ENCODE measurements at places on chromosomes 7 and 10. TPM values are rescaled to one million over a fixed set of nuclear protein-coding genes. Genes with fewer than 3 reads are reported as not detected.

The A1CF gene
- total RNA-seq, result not detected

DNA sequence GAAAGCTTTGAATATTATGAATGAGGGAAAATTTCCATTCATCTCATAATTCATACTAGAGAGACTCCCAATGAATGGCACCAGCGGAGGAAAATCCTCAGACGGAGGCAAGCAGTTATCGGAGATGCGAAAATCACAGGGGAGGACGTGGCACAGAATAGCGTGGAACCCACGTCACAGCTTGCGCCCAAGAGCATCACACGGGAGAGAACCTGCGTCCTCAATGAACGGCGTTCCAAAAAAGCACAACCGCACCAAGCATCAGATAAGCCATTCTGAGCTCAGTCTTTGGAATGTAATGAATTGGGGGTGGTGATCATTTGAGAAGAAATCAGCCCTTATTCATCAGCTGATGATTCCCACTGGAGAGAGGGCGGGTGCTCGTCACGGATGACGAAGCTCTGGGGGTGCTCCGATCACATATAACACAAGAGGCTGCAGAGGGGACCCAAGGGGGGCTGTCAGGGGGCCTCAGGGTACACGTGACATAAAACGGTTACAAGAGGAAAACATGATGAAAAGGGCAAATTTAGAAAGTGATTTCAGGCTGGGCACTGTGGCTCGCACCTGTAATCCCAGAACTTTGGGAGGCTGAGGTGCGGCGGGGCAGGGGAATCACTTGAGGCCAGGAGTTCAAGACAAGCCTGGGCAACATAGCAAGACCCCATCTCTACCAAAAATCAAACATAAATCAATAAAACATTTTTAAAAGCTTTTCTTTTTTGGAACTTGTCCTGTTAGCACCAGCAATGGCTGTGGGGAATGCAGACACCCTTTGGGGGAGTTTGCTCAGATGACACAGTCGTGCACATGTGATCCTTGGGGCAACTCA, 33.8 kb upstream of the FIS1 start:
- no peak for DNase-seq

The SPDYE5 gene
- not detected for total RNA-seq

DNA sequence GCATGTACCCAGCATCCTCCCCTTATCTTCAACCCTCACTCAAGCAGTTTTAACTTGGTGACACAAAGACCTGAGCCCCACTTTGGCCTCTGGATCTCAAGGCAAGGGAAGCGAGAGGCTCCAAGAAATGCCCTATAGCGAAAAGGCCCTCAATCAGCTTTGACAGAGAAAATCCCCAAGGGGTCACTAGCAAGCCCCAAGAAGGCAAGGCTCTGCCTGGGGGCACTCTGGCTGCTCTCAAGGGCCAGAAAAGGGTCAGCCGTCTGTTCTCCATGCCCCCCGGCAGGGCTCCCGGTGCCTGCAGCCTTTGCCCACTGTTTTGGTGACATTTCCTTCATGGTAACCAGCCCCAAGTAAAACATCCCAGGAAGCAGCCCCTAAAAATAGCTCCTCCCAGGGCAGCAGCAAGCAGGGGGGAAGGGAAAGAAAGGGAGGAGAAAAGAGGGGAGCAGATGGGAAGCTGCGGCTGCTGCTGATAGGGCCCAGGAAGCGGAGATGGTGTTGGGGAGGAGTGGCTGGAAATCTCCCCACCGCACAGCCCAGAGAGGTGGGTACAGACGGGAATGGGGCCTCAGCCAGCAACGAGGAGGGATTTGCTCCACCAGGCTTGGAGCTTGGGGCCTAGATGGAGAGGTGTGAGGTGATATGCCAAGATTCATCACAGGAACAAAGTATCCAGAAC, 7.1 kb downstream of the CAMK2G start:
- no peak for DNase-seq

DNA sequence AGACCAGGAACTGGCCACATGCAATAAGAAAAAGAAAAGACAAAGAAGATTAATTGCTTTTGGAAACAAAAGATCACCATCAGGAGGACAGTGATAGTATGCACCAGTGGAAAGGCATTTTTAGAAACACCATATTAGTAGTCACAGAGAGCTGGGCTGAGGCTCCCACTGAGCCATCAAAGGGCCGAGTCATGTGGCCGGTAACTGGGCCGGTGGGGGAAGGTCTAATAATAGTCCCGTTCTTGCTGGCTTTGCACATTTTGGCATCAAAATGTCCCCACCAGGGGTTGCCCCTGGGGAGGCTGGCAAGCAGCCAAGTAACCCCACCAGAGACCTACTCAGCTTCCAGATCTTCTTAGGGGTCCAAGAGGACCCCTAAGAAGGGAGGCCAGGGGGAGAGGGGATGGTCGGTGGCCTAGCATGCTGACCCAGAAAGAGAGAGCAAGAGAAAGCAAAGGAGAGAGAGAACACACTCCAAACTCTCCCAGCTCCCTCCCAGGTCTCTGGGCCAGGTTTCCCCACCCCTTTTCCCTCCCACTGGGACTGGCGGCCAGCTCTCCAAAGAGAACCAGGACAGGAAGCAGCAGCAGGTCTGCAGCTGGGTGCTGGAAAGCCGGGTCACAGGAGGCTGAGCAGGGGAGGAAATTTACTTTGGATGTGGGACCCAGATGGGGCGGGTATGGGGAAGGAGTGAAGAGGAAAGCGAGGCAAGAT, 70.2 kb upstream of the FGFR2 start:
- no peak for DNase-seq

DNA sequence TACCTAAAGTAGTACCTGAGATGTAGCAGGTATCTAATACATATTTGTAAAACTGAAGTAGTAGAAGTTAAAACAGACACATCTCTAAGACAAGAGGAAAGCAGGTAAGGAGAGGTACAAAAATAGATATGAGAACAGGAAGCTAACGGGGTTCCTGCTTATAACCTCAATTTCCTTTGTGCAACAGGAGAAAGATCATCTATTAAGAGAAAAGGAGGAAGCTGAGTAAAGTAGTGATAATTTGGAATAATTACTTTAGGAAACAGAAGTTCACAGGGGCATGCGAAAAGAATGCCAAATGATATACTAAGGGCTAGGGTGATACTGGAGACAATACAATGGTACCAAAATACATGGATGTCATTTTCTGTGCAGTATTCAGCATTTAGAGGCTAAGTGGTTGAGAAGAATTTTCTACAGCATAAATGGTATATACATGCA, 108.7 kb downstream of the NRBF2 start:
- DNase-seq, result no peak

DNA sequence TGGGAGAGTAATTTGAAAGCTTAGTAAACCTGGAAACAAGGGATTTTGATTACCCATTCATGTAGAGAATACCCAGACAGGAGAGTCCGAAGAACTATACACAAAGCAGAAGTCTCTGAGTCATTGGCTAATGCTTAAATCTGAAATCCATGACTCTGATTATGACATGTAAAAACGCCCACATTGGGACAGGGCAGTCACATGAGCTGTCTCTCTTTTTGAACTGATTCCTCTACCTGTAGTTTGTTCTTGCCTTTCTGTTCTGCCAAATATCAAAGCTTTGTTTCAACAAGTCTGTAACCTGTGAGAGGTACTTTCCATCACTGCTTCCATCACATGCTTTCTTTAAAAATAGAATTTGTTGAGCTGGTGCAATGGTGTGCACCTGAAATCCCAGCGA, 4.3 kb upstream of the GPNMB start:
- no peak for DNase-seq

- no peak for DNase-seq
Observed at GRCh38 chr7:4965295-4966022, 6.5 kb upstream of the MMD2 start.

The PTPRN2 gene
- total RNA-seq, result 3.5 TPM
